ENCODE measurements at places on chromosomes 4 and X.

- DNase-seq: no peak
Observed at GRCh38 chrX:68396953-68397352, 36.3 kb downstream of the OPHN1 start.

DNA sequence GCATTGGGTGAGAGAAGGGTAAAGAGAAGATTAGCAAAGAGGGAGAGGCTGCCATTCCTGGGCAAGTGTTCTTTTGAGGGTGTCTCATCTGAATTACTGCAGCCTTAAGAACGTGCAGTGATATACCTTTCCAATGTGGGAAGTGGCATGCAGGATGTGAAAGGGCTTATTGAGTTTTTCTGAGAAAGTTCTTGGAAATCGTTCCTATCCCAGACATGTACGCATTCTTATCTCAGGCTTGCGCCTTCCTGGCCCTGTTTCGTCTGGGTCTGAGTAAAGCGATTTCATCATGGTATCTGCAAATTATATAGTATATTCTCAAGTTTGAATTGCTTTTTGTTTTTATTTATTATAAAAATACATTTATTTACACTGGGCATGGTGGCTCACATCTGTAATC, 699.8 kb downstream of the TRAM1L1 start:
- DNase-seq: no peak

DNA sequence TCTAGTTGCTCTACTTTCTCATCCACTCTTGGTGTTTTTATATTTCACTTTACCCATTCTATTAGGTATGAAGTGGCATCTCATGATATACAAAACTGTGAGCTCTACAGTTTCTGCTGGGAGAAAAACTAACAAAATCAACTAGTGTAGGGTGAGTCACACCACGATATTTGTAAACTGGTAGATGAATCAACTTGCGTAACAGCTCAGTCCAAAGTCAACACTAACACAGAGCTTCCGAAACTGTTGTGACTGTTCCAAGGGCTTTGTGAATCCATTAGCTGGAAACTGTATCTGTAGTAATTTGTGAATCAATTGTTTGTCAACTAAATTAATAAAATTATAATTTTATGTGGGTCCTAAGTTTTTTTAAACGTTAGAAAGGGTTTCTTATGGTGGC, 119.8 kb upstream of the TSPAN5 start:
- DNase-seq: peak; percentile 2

DNA sequence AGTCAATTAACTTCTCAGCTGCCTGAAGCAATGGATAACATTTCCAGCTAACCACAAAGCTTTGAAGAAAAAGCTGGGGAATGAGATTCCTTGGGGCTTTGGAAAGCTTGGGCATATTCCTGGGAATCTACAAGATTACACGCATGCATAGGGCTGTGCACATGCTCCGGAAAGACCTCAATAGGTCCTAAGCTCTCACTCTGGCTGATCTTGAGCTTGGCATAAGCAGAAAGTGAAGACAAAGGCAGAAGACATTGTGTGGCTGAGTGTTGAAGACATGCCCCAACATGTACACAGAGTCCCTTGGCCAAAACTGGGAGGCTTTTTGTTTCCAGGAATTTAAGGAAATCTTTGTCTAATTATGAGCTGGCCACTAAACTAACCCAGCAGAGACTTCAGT, 31.2 kb downstream of the ATG4A start:
- DNase-seq: peak; percentile 30
